Right lobe of liver (tissue), 6 donors: ENCODE measurements at places on chromosomes 6 and 20.

GRCh38 chr6:142856624-142857232, 88.2 kb downstream of the HIVEP2 start:
- no peak overlapping the region for H3K4me3 ChIP-seq
- DNase-seq = no peak

DNA sequence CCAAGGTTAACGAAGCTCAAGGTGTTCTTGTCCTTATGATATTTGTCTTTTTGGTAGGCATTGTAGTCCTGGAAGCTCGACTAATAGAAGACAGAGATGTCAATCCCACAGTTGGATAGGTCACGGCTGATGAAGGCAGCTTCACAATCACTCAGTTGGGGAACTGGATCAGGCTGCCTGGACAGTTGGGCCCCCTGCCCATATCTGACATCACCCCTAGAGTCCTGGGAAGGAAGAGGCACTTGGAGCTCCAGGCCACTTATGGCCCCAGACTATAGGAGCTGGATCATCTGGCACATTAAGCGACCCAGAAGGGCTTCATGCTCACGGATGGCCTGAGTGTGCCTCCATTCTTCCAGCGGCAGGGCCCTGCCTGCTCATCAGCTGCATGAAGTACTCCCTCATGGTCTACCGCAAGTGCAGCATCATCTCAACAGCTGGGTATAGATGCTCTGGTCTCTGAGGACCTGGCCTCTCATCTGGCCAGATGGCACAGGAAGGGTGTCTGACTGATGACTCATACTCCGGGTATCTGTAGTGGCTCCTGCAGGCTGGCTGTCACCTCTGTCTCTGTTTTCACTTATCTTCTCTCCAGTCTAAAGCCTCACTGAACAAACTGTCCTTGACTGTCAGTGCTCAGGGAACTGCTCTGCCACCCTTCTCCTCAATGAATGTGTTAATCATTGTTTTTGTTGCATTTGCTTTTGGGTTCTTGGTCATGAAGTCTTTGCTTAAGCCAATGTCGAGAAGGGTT, 29.2 kb upstream of the SSR1 start:
- no peaks in the 10 kb centered on the region for H3K27me3 ChIP-seq
- DNase-seq = no peak
- H3K4me3 ChIP-seq = no peak overlapping the region
- no peaks in the 10 kb centered on the region for H3K4me1 ChIP-seq
- H3K27ac ChIP-seq = no peak overlapping the region
- no peaks in the 10 kb centered on the region for H3K36me3 ChIP-seq

DNA sequence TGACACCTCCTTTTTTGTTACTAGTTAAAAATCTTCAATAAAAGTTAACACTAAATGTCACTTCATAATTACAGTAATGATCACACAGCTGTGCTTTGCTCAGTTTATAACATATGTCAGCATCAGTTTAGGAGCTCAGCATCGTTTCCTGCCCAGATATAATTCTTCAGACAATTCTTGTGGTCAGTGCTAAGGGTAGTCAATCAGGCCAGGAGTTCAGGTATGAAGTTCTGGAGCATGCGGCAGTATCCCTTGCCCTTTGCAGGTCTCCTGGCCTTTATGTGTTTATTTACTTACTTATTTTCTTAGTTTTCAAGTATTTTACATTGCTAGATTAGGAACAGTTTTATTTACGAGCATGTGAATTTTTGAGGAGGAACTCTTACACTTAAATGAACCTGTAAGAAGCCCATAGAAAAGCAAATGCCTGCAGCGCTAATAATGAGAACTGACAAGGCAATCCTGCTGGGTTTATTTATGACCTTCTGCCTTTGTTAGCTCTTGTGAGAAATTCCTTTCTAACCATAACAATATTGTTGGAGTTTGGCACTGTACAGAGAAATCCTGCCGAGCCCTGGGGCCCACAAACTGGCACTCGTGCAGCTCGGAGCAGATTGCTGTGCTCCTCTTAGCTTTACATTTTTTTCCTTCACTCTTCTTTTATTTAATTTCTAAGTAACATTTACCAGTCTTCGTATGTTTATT, 252.8 kb downstream of the TMEM242 start:
- no peak for DNase-seq
- no peak overlapping the region for H3K27ac ChIP-seq
- H3K4me3 ChIP-seq = no peak overlapping the region
- no peaks in the 10 kb centered on the region for H3K4me1 ChIP-seq

GRCh38 chr20:57272883-57273535, 6.6 kb upstream of the BMP7 start:
- H3K4me3 ChIP-seq = no peak overlapping the region
- H3K36me3 ChIP-seq = no peaks in the 10 kb centered on the region
- no peak for DNase-seq
- no peaks in the 10 kb centered on the region for H3K4me1 ChIP-seq
- H3K27me3 ChIP-seq = no peaks in the 10 kb centered on the region

- no peaks in the 10 kb centered on the region for H3K36me3 ChIP-seq
- H3K4me1 ChIP-seq = no peaks in the 10 kb centered on the region
- H3K4me3 ChIP-seq = no peak overlapping the region
- no peaks in the 10 kb centered on the region for H3K27me3 ChIP-seq
- peak overlapping the region; percentile 37 for H3K27ac ChIP-seq
Measured at GRCh38 chr6:37048851-37049757, 43.6 kb downstream of the FGD2 start.

DNA sequence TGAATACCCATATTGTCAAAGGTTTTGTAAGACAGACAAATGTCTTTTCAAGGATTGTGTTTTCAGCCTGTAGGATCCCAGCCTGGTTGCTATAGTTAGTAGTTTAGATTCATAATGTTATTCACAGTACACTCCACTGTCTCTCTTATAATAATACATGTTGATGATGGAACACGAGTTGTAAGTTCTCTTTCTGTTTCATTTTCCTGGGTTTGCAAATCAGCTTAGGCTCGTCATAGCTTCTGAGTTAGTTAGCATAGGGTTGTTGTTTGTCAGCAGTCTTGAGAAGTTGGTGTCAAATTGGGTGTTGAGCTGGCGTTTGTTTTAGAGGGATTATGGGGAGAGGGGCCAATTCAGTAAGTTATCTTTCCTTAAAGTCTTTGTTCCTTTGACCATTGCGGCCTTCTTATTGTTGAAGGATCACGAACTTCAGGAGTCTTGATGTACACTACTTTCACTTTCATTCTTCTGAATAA, 45.8 kb downstream of the QKI start:
- no peak for DNase-seq
- H3K4me3 ChIP-seq = peak overlapping the region; percentile 35
- no peaks in the 10 kb centered on the region for H3K27me3 ChIP-seq

DNA sequence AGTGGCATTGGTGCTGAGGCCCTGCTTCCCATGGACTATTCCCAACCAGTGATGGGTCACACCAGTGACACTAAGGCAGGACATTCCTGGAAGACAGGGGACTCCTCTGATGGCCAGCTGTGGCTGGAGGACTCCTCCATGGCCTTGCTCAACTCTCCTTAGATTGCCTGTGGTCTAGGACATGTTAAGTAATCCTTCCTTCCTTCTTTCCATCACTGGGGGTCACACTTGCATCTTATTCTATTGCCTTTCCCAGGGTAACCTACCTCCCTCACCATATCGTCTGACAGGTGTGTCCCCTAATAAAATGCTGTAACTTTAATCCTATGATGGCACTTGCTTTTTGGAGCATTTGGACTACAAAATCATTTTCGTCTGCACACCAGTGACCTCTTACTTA, 24.5 kb upstream of the HLA-A start:
- no peak overlapping the region for H3K4me3 ChIP-seq
- H3K4me1 ChIP-seq = no peaks in the 10 kb centered on the region
- no peaks in the 10 kb centered on the region for H3K36me3 ChIP-seq
- H3K27ac ChIP-seq = no peak overlapping the region
- no peak for DNase-seq

DNA sequence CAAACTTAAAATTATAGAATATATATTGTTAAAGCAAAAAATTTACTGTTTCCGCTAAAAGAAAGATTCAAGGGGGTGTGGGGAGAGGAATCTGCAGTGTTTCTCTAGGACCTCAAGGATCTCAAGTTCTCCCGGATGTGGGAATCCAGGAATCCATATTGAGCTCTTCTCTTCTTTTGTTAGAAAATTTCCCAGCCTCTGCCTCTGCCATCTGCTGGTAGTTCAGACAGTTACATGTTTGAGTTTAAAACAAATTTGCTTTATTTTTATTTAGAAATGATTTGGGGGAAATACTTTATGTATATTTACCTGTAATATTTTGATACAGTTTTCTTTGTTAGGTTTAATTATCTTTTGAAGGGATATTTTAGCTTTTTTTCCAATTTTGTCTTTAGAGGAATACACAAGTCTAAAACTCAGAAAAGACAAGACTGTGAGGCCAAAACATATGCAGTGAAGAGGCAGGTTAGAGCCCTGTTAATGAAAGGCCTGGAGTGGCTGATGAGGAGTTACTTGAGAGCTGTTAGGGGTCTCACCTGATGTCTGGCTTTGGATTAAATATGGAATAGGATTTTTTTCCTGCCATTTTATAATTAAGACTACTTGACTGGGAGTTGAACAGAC, 268.8 kb downstream of the ARID1B start:
- no peak overlapping the region for H3K4me3 ChIP-seq
- no peaks in the 10 kb centered on the region for H3K4me1 ChIP-seq
- H3K27me3 ChIP-seq = no peaks in the 10 kb centered on the region
- no peaks in the 10 kb centered on the region for H3K36me3 ChIP-seq

DNA sequence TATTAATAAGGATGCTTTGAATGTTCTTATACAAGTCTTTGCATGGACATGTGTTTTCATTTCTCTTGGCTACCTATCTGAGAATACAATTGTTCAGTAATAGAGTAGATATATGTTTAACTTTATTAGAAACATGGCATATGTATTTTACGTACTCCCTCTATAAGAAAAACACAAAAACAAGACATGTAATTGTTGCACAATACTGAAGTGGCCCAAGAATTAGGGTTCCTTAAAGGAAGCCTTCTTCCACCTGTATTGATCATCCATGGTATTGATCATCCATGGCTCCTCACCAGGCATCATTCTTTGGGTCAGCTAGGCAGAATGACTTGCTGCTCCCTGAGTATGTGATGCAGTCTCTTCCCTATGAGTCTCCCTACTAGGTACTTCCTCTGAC, 20.2 kb upstream of the HIVEP2 start:
- H3K27me3 ChIP-seq = no peaks in the 10 kb centered on the region
- no peak for DNase-seq
- H3K27ac ChIP-seq = no peak overlapping the region
- no peak overlapping the region for H3K4me3 ChIP-seq

GRCh38 chr6:18028332-18028731, 40.9 kb upstream of the KIF13A start:
- no peaks in the 10 kb centered on the region for H3K4me1 ChIP-seq
- H3K27me3 ChIP-seq = no peaks in the 10 kb centered on the region
- no peak overlapping the region for H3K27ac ChIP-seq
- no peak for DNase-seq
- H3K36me3 ChIP-seq = no peaks in the 10 kb centered on the region

DNA sequence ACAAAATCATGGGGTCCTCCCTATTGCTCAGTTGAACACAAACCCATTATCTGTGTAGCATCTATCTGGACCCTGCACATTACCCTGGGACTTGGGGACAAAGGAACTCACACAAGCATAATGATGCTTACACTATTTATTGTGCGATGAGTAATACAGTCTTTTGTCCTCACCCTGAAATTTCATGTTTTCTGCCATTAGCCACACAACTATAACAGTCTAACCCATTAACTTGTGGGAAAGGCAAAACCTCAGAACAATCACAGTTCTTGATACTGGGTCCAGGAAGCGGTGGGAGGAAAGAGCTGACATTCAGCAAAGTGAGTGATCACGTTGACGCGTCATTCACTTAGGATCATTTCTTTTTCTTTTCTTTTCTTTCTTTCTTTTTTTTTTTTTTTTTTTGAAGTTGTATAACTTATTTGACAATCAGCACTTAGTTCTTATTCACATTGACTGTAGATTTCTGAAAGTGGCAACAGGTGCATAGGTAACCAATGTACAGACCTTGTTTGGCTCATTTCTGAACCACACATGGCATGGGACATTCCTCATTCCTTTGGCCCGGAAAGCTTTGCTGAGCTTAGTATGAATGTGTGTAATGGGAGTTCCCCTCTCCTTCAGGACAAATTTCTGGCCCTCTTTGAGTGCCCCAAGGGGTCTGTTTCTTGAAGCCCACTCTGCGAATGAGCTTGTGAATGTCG, 94.8 kb upstream of the CNKSR3 start:
- no peaks in the 10 kb centered on the region for H3K27me3 ChIP-seq
- no peak overlapping the region for H3K27ac ChIP-seq
- no peak overlapping the region for H3K4me3 ChIP-seq

DNA sequence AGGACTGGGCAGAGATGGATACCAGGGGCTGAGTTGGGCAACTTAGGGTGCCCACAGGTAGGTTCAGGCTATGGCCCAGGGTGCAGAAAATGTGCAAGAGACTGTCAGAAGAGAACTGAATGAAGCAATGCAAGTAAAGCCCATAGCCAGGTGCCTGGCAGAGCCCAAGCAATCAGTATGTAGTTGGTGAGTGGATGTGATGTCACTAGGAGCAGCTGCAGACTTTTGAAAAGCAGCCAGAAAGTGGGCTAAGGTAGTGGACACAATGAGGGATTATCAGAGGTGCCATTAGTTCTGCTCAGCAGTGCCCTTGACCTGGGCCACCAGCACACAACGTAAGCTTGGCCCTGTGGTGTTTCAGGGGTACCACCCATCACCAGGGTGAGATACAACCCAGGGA, 135.3 kb downstream of the SOBP start:
- DNase-seq = no peak
- no peaks in the 10 kb centered on the region for H3K36me3 ChIP-seq
- H3K27me3 ChIP-seq = no peaks in the 10 kb centered on the region
- H3K4me1 ChIP-seq = no peaks in the 10 kb centered on the region

DNA sequence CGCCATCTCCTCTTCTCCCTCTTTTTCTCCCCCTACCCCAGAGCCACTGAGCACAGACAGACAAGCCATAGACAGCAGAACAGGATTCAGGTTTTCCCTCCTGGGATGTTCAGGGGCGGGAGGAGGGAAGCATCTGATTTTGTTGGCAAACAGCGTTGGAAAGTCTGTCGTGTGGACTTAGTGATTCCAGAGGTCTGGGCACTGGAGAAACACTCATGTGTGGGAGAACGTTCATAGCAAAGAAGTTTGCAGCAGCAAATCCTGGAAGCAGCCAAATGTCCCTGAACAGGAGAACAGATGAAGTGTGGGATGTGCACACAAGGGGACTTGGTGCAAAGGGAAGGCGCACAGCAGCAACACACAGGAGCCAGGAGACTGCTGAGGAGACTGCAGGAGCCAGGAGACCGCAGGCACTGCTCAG, 264.1 kb upstream of the CDYL start:
- H3K27ac ChIP-seq = no peak overlapping the region
- no peak for DNase-seq
- no peaks in the 10 kb centered on the region for H3K4me1 ChIP-seq
- no peaks in the 10 kb centered on the region for H3K36me3 ChIP-seq
- no peaks in the 10 kb centered on the region for H3K27me3 ChIP-seq
- no peak overlapping the region for H3K4me3 ChIP-seq

GRCh38 chr20:16537918-16538317, 35.3 kb downstream of the KIF16B start:
- no peak for DNase-seq
- peaks cover 12% of the 10 kb centered on the region for H3K4me1 ChIP-seq

DNA sequence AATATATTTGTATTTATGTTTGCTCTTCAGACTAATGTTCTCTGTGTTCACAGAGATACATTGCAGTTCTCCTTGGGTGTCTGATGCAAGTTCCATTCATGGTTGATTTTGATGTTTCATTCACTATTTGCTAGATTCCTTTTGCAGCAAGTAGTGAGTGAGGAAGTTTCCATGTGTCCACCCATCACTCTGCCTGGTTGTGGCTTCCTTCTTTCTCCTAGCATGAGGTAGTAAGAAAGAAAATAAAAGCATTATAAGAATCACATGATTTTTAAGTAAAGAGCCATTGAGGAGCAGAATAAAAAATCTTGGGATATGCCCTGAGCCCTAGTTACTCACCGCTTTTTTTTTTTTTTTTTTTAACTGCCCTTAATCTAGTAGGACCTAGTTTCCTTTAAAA, 8.7 kb downstream of the SASH1 start:
- no peaks in the 10 kb centered on the region for H3K27me3 ChIP-seq
